ENCODE measurements at places on chromosomes 11 and 22.

DNA sequence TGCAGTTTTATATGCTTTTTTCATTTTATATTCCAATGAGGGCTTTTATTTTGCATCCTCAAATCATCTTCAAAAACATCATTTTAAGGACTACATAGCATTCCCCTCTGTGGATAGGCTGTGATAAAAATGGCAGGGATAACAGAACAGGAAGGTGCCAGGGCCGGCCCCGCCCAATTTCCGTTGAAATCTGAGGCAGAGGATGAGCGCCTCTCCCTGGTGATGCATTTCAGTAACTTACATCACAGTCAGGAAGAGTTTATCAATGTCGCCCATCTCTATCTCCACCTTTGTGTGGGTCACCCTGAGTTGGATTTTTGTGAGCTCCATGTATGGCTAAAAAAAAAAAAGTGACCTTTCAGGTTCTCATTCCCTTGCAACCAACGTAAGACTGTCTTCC lies 201.6 kb downstream of the DSCAML1 start:
- DNase-seq, result no peak

DNA sequence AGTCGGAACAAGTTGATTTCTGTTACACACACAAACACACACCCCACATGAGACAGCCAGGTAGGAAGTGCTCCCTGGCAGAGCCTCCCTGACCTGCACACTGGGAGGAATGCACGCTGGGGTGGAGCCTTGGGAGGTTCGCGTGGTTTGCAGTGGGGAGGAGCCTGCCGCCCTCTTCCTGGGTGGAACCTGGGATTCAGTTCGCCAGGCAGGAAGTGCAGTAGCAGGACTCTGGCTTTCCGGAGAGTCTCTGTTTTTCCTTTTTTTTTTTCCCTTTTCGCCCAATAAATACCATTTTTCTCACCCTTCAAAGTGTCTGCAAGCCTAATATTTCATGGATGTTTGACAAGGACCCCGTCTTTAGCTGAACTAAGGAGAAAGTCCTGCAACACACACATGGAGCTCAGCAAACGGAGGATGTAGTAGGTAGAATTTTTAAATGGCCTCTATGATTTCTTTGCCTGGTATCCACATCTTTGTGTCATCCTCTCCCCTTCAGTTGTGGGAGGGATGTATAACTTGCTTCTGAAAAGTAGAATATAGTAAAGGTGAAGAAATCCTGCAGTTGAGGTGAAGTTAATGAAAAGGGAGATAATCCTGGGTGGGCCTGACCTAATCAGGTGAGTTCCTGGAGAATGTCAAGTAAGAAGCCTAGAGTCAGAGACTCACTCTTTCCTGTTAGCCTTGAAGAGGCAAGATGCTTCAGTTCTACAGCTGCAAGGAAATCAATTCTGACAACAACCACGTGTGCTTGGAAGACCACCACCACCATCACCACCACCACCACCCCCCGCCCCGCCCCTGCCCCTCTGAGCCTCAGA lies 72.9 kb downstream of the PIWIL4 start:
- DNase-seq, result no peak

DNA sequence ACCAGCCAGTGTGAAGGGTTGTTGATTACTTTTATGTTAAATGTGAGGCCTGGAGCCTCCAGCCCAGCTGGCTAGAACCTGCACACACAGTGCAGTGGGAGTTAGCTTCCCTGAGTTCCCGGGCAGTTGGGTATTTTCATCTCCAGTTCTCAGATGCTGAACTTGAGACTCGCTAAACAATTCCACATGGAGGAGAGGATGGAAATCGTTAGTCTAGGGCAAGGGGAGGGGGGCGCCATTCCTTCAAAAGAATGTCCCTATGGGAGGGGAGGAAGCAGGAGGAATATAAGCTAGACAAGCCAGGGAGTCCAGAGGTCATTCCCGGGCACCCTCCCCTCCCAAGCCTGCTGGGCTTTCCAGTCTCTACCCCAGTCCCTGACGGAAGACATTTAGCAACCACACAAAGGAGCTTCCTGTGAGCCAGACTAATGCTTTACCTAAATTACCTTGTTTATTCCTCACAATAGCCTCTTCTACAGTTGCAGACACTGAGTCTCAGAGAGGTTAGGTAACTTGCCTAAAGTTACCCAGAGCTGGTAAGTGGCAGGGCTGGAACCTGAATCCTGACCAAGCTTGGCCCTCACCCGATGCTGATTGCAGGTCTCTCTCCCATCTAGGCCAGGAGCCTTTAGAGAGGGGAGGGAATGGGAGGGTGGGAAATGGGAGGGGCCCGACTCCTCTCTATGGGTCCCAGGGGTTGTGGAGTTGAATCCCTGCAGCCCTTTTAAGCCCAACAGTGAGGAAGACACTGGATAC lies 1.9 kb upstream of the TSKU start:
- no peak for DNase-seq

- no peak for DNase-seq
Measured at GRCh38 chr22:41127451-41127850, 35.1 kb downstream of the EP300 start.

GRCh38 chr11:30984442-30984816 lies 385.1 kb downstream of the DCDC1 start:
- no peak for DNase-seq

GRCh38 chr22:37218399-37218770 lies 6.1 kb upstream of the SSTR3 start:
- DNase-seq, result no peak

- DNase-seq, result no peak
Measured at GRCh38 chr11:35844579-35844978, 99.3 kb upstream of the LDLRAD3 start.
